ENCODE measurements at places on chromosomes 2 and 18.

- DNase-seq = no peak
Measured at GRCh38 chr2:236577481-236578410, 8.1 kb downstream of the ACKR3 start.

DNA sequence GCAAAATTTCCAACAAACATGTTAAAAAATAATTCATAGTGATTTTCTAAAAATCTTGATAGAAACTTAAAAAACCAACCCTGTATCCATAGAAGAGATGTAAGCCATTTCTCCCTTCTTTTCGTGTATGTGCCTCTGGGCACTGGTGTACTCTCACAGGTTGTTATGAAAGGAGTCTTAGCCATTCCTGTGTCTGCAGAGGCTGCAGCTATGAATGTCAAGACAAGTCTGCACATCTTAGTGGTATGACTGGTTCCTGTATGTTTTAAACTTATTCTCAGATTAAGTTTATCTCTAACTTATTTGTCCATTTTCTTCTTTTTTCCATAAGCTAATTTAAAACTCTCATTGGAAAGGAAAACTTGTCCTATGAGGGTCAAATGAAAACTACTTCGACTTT, 84.0 kb downstream of the DPP4 start:
- no peak for DNase-seq

- DNase-seq = no peak
Measured at GRCh38 chr2:201972621-201973255, 60.9 kb upstream of the FZD7 start.

GRCh38 chr2:239833269-239834109, 191.7 kb downstream of the NDUFA10 start:
- no peak for DNase-seq

DNA sequence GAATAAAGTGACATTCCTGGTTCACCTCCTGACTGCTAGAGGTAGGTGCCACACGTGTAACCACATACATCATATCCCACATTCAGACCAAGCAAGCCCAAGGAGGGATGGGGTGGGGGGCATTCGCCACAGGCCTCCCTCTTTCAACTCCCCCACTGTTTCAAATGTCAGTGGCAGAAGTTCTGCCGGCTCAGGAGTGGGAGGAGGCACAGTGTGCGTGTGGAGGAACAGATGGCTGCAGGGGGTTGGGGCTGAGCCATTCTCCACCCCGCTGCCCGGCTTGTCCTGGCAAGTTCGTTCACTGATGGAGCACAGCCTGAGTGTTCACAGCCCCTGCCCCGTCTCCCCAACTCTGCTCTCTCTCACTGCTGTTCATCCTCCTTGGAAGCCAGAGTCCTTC, 75.4 kb upstream of the TANC1 start:
- no peak for DNase-seq

DNA sequence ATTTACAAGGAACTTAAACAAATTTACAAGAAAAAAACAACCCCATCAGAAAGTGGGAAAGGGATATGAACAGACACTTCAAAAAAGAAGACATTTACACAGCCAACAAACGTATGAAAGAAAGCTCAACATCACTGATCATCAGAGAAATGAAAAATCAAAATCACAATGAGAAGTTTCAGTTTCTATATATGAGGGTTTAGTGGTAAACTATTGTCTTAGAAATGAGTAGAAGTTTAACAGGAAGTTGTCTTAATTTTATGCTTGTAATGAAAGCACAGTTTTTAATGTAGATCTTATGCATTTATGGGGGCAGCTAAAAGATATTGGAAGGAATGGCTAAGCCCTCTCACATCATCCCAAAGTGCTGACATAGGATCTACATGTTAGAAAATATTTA, 325.4 kb downstream of the ERBB4 start:
- no peak for DNase-seq

DNA sequence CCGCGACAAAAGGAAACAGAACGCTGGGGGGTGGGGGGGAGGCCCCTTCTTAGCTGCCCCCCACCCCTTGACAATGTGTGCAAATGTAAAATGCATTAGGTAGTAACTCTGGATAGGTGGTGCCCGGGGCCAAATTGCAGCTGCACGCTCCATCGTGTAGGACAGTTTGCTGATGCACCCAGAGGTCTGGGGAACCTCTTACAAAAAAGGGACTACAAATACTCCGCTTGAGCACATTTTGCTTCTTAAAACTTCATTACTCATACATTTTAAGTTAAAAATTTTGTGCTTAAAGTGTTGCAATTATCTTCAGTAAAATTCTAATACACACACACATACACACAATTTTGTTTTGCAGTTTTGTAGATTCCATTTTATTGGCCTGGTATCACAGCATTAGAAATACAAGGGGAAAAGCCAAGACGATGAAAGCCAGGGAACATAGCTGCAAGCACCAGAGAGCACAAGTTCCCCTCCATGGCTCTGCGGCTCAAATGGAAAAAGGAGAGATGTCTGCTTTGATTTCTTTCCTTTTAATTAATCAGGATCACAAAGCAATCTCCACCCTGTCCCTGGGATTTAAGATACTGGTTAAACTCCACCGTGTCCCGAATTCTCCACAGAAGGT, 582.1 kb downstream of the ZEB2 start:
- no peak for DNase-seq

Data from small intestine (tissue), 16 donors.